Dermis blood vessel endothelial cell (primary cell): ENCODE measurements at places on chromosomes 11 and 22. TPM values are rescaled to one million over a fixed set of nuclear protein-coding genes. Genes with fewer than 3 reads are reported as not detected.

OR52B2 gene
- 0.09 TPM in 1 of 2 replicates, not detected in the other for total RNA-seq

FIBIN gene
- 0.05 and 0.17 TPM in 2 replicates for total RNA-seq

OR4D5 gene
- total RNA-seq, result not detected in 2 replicates

BTG4 gene
- total RNA-seq, result not detected in 2 replicates

CALCB gene
- not detected in 2 replicates for total RNA-seq

CLDN25 gene
- total RNA-seq, result not detected in 2 replicates

GANAB gene
- total RNA-seq, result 237 and 423 TPM in 2 replicates

BDNF gene
- 0.60 and 0.85 TPM in 2 replicates for total RNA-seq

C11orf42 gene
- total RNA-seq, result not detected in 2 replicates

ALX4 gene
- not detected in 2 replicates for total RNA-seq

SOX6 gene
- under 0.01 and 0.09 TPM in 2 replicates for total RNA-seq

RFPL3 gene
- not detected in 2 replicates for total RNA-seq

ZNF280B gene
- 0.68 and 0.93 TPM in 2 replicates for total RNA-seq

OR4P4 gene
- total RNA-seq, result not detected in 2 replicates

OR10A3 gene
- total RNA-seq, result not detected in 2 replicates

OR2AT4 gene
- total RNA-seq, result not detected in 2 replicates

ZP1 gene
- not detected in 2 replicates for total RNA-seq

MUC6 gene
- not detected in 2 replicates for total RNA-seq

ZNF408 gene
- total RNA-seq, result 7.9 and 8.7 TPM in 2 replicates

DNA sequence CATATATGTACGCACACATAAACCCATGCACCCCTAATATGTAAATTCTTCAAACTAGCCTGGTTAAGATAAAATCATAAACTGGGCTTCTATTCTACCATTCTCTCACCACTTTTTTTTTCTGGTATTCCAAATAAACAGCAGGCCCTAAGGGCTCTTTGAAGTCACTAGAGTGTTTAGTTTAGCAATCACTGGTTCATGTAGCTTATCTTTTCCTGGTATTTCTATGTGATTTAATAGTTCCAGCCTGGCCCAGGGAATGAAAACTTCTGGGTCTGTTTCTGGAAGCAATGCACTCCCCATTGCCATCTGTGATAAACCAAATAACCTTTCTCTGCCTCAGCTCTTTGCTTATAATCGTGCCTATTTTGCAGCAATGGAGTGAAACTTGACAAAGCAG is 10.7 kb upstream of the MPPED2 start:
- no peak for DNase-seq

GRCh38 chr11:1455763-1456060 is 30.9 kb downstream of the MOB2 start:
- no peak for DNase-seq

DNA sequence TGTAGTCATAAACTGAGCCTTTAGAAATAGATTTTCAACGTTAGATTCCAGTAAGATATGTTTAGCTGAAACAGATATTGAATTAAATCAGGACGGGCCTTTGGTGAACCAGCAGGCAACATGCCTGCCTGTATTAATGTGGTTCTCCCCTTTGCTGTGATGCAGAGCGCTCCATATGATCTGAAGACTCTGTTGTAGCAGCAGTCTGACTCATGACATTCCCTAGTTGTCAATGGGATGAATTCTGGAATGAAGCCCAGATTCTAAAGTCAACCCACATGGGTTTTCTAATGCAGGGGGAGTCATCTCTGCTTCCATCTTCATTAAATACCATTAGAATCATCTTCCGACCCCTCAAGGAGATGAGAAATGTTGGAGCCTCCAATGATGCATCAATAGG is 864.5 kb downstream of the NTM start:
- no peak for DNase-seq

DNA sequence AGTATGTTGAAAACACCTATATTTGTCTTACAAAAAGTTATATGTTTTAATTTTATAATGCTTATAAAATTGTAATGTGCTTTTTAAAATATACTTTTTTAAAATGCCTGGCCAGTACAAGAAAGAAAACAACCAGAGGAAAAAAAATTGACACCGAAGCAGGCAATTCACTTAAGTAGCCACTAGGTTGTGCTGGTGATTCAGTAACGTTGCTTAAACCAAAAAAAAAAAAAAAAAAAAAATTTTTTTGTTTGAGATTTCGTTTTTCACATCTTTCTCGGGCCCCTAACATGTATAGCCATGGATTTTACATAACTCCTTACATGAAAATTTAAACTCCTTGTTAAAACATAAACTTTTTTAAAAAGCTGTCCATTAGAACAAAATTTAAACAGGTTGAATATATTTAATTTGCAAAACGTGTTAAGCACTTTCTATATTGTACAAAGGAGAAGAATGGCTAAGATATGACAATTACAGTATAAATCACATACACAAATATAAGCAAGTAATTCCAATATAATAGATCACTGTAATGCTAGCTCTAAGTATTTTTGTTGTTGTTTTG is 9.2 kb downstream of the OR8B4 start:
- DNase-seq, result peak; percentile 69

GRCh38 chr11:47765086-47765485 is 2.1 kb downstream of the FNBP4 start:
- no peak for DNase-seq

- no peak for DNase-seq
Measured at GRCh38 chr11:82754410-82754809, 20.7 kb upstream of the FAM181B start.

- peak; percentile 14 for DNase-seq
Measured at GRCh38 chr11:86274503-86274902, 27.5 kb upstream of the HIKESHI start.

DNA sequence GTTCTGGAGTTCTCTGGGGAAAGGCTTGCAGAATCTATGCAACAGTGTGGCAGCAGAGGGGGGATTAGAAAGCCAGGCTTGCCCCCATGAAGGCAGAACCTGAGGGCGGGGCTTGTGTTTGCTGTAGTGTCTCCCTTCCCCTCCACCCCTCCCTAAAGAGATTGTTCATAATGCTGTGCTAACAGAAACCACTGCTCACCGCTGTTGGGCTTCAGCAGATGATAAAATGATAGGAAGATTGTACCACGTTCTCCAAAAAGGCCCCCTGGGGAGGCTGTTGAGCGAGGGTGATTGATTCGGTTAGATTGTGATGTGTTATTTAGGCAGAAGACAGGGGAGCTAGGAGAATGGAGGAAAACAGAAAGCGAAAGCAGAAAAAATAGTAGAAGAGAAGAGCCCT is 215.2 kb upstream of the NCAM1 start:
- DNase-seq, result no peak

- DNase-seq, result no peak
Measured at GRCh38 chr11:4862447-4863236, 13.6 kb upstream of the OR51S1 start.

GRCh38 chr22:28905256-28905832 is 22.0 kb downstream of the ZNRF3 start:
- no peak for DNase-seq

DNA sequence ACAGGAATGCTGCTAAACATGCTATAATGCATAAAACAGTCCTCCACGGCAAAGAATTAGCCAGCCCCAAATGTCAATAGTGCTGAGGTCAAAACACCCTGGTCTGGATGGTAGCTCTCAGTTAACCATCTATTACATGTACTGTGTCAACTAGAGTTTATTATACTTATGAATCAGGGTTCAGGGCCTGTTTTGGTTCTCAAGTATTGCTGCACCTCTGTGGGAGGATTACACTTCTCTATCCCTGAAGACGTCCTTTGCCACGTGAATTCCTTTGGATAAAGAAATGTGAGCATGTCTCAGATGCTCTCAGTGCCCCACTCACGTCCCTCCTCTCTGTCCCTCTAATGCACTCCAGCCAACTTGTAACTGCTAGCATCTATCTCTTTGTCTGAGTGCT is 53.4 kb downstream of the SLC1A2 start:
- DNase-seq, result no peak

- DNase-seq, result no peak
Measured at GRCh38 chr11:92226331-92227229, 2.0 kb downstream of the FAT3 start.

GRCh38 chr11:65700399-65700798 is 11.7 kb upstream of the KAT5 start:
- no peak for DNase-seq

DNA sequence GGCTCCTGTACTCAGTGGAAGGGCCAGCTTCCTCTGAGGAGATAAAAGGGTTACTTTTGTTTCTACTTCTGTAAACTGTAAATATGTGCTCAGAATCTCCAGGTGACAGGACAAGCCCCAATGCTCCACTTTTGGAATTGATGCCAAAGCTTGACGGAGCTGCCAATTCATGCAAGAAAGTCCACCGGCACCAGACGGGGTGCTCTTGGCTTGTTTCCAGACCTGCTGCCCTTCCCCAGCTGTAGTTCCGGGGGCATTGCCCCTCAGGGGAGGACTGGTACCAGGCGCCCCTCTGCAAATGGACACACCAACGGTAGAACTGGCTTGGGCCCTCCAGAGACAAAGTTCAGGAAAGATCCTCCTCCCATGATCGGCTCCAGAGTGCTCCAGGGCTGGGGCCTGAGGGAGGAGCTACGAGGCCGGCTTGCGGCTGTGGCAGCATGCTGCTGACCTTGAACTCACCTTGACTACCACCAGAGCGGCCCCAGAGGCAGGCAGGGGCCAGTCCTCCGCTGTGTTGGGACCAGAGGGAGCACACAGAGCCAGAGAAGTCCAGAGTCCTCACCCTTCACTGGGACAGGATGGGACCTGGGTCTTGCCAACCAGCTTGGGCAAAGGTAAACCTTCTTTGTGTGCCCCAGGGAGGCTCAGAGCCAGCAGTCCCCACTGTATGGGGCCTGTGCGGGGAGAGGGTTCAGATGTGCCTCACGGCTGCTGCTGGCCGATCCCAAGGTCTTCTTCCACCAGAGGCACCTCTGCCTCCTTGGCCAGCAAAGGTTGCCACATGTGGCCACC is 17.8 kb upstream of the OAF start:
- DNase-seq, result no peak

- DNase-seq, result no peak
Measured at GRCh38 chr11:5618807-5619206, 6.0 kb upstream of the TRIM34 start.

GRCh38 chr11:77471558-77472193 is 2.2 kb downstream of the PAK1 start:
- no peak for DNase-seq

DNA sequence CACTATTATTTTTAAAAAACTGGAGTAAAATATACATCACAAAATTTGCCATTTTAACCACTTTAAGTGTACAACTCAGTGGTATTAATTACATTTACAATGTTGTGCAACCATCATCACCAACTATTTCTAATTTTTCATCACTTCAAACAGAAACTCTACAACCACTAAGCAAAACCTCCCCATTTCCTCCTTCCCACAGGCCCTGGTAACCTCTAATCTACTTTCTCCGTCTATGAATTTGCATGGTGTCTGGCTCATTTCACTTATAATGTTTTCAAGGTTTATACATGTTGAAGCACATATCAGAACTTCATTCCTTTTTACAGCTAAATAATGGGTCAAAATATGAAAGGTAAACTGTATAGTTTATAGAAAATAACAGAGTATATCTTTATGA is 24.4 kb downstream of the DDI1 start:
- DNase-seq, result no peak

DNA sequence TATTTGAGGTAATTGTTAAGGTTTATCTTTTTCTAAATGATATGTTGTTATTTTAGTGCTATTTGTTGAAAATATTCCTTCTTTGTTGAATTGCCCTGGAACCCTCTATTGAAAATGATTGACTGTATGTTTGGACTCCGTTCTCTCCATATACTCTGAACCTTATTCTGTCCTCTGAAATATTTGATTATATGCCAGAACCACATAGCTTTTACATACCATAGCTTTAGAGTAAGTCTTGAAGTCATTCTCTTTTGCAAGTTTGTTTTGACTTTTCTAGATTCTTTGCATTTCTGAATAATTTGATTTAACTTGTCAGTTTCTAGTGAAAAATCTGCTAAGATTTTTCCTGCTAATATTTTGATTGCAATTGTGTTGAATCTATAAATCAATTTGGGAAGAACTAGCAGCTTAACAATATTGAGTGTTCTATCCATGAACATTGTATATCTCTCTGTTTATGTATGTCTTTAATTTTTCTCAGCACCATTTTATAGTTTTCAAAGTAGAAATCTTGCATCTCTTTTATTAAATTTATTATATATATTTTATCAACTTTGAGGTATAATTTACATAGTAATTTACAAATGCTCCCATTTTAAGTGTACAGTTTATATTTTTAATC is 51.7 kb upstream of the PITPNB start:
- DNase-seq, result no peak

GRCh38 chr22:35777335-35777975 is 59.8 kb downstream of the APOL5 start:
- peak; percentile 75 for DNase-seq

GRCh38 chr22:49597428-49598039 is 230.1 kb downstream of the BRD1 start:
- no peak for DNase-seq

DNA sequence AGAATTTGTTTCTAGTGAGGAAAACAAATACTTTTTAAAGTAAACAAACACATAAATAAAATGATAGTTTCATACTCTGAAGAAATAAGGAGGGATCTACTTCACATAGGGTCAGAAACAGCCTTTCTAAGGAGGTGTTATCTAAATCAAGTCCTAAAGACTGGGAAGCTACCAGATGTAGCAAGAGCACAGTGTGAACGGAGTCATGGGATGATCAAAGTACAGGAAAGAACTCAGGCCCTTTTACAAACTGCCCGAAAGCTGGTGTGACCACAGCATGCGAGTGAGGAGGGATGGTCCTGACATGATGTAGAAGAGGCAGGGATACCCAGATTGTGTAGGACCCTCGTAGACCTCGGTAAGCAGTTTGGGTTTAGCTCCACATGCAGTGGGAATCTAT is 102.8 kb downstream of the ARHGAP32 start:
- no peak for DNase-seq
